Effector memory CD8-positive, alpha-beta T cell (primary cell): ENCODE measurements at places on chromosomes 2 and 18.
A peak's percentile ranks its signal among the peaks of the same experiment; 100 is the strongest.

DNA sequence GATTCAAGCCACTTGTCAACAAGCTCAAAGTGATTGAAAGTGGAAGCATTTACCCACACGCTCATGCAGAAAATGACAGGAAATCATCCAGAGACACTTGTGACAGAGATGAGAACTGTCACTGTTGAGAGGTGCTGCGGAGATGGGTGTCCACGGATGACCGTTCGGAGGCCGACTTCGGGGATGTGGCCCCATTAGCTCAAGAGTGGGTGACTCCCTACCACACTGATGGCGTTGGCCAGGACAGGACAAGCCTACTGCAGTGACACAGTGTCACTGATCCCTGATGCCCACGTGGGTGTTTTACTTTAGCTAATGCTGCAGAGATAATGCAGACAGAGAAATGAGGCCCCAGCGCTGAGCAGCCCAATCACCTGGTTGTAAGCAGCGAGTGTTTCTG lies 81.5 kb upstream of the YWHAQ start:
- H3K27me3 ChIP-seq, result no peaks in the 10 kb centered on the region
- H3K4me1 ChIP-seq, result peaks cover 20% of the 10 kb centered on the region
- H3K27ac ChIP-seq, result peak overlapping the region; percentile 91

- DNase-seq, result no peak
- H3K4me1 ChIP-seq, result peaks cover 31% of the 10 kb centered on the region
- H3K36me3 ChIP-seq, result peaks cover 49% of the 10 kb centered on the region
- H3K27me3 ChIP-seq, result no peaks in the 10 kb centered on the region
Observed at GRCh38 chr2:38722271-38723061, 28.7 kb downstream of the SRSF7 start.

- peak overlapping the region; percentile 77 for H3K4me3 ChIP-seq
- peaks cover 20% of the 10 kb centered on the region for H3K36me3 ChIP-seq
- H3K4me1 ChIP-seq, result peaks cover 64% of the 10 kb centered on the region
- DNase-seq, result peak; percentile 40
- no peaks in the 10 kb centered on the region for H3K27me3 ChIP-seq
Observed at GRCh38 chr2:105864262-105864661, 119.5 kb downstream of the NCK2 start.

- H3K36me3 ChIP-seq, result no peaks in the 10 kb centered on the region
- peaks cover 3% of the 10 kb centered on the region for H3K4me1 ChIP-seq
- no peak overlapping the region for H3K4me3 ChIP-seq
- DNase-seq, result no peak
Observed at GRCh38 chr2:177759443-177759842, 313.1 kb downstream of the PDE11A start.

DNA sequence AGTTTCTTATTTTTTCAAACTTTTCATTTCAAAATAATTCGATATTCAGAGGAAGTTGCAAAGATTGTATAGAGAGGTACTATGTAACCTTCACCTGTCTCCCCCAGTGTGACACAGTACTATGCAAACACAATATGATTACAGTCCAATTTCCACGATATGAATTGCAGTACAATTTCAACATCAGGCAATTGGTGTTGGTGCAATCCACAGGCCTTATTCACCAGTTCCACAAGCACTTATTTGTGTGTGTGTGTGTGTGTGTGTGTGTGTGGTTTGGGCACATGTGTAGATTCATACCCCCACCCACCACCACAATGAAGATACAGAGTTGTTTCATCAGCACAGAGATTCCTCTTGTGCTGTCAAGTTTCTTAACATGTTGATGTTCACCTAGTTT lies 69.7 kb upstream of the ARL4C start:
- peaks cover 61% of the 10 kb centered on the region for H3K27me3 ChIP-seq
- H3K36me3 ChIP-seq, result no peaks in the 10 kb centered on the region

GRCh38 chr2:16126517-16127275 lies 186.3 kb downstream of the MYCN start:
- H3K4me3 ChIP-seq, result no peak overlapping the region
- no peaks in the 10 kb centered on the region for H3K4me1 ChIP-seq
- no peak for DNase-seq

GRCh38 chr18:46711444-46711863 lies 45.4 kb downstream of the ST8SIA5 start:
- no peak overlapping the region for H3K4me3 ChIP-seq
- H3K27me3 ChIP-seq, result no peaks in the 10 kb centered on the region
- no peak overlapping the region for H3K27ac ChIP-seq
- H3K4me1 ChIP-seq, result peaks cover 2% of the 10 kb centered on the region
- no peak for DNase-seq

DNA sequence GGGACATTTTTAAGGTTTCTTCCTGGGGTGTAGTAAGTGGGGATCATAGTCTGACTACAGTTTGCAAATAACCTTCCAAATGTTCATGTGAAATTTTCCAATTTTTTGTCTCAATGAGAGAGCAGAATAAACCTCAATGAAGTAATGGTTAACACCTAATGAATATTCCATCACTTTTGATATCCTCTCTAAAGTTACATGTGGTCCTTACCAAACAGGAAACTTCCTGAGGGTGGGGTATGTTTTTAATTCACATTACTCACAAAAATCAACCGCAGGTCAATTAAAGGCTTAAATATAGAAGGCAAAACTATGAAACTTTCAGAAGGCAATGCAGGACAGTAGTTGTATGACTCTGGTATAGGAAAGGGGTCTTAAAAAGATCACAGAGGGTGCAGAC lies 13.2 kb downstream of the ZNF407 start:
- H3K27me3 ChIP-seq, result no peaks in the 10 kb centered on the region
- H3K27ac ChIP-seq, result no peak overlapping the region
- H3K4me3 ChIP-seq, result no peak overlapping the region

DNA sequence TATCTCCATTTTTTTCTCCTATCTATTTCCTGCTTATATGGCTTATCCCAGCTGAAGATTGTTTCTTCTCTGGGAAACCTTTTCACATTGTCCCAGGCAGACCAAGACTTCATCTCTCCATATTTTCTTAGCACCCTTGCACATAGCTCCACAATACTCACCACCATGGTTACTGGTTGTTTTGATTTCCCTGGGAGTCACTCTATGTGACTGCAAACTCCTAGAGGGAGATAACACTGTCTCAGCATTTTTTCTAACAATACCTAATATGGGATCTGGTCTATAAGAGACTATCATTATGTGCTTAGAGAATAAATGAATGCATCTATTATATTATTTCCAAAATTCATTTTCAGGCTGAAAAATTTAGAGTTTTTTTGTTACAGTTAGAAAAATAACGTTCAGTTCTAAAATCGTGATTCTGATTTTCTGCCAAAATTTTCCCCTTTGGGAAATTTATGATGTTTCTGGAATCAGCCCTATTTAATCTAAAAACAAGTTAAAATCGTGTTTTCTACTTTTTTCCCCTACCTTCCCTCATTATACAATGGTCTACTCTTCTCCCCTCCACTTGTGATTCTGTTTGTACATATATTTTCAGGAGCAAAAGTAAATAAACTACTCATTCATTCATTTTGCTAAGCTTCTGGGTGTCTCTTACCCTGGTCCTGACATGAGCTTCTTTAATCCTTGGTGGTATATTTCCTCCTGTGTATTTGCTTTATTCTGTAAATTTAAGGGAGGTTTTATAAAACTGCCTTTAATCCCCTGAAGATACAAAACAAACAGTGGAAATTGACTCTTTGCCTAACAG lies 95.4 kb downstream of the HNMT start:
- DNase-seq, result no peak
- no peaks in the 10 kb centered on the region for H3K36me3 ChIP-seq
- no peaks in the 10 kb centered on the region for H3K4me1 ChIP-seq
- no peak overlapping the region for H3K4me3 ChIP-seq
- H3K27me3 ChIP-seq, result no peaks in the 10 kb centered on the region
- no peak overlapping the region for H3K27ac ChIP-seq

DNA sequence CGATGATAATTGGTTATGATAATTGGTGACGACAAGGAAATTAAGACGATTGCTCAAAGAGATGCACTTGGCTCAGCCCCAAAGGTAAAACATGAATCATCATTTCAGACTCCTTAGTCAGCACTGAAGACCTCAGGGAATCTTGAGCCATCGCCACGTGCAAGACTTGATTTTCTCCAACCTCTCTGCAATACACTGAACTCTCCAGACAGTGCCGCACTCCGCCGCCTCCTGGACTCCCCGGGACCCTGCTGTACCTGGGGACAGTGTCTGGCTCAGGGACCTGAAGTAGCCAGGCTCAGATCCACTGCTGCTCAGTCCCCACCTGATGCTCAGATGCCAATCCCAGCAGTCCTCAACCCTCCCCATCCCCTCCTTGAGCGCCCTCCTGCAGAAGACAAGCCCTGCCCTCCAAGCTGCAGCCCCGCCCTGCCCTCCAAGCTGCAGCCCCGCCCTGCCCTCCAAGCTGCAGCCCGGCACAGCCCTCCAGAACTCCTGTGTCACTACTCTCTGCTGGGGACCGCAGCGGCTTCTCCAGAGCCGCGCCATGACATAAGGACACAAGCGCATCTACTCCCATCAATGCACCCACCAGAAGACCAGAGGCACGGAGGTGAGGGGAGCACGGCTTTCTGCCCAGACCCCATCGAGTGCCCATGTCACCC lies 1.1 kb downstream of the TMEM18 start:
- no peak for DNase-seq
- peaks cover 39% of the 10 kb centered on the region for H3K4me1 ChIP-seq
- peak overlapping the region; percentile 98 for H3K27ac ChIP-seq
- peak overlapping the region; percentile 93 for H3K4me3 ChIP-seq
- H3K27me3 ChIP-seq, result no peaks in the 10 kb centered on the region

DNA sequence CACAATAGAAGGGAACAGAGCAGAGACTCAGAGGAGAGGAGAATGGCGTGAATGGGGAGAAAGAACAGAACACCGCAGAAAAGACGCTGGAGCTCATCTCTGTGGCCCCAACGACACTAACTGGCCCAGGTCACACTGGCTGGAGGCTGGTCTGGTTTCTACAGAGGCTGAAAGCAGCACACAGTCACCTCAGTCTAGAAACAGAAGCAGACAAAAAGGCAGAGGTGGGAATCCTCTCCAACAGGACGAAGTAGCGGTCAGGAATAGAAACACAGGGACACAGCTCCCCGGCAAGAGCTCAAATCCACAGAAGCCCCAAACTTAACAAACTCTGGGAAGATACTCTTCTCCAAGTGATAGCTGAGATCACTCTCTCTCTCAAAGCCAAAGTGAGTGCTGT lies 9.2 kb downstream of the SLC66A2 start:
- H3K4me1 ChIP-seq, result peaks cover 28% of the 10 kb centered on the region
- peak overlapping the region; percentile 87 for H3K27ac ChIP-seq
- no peak for DNase-seq
- H3K27me3 ChIP-seq, result no peaks in the 10 kb centered on the region
- H3K4me3 ChIP-seq, result no peak overlapping the region
- H3K36me3 ChIP-seq, result peaks cover 42% of the 10 kb centered on the region

DNA sequence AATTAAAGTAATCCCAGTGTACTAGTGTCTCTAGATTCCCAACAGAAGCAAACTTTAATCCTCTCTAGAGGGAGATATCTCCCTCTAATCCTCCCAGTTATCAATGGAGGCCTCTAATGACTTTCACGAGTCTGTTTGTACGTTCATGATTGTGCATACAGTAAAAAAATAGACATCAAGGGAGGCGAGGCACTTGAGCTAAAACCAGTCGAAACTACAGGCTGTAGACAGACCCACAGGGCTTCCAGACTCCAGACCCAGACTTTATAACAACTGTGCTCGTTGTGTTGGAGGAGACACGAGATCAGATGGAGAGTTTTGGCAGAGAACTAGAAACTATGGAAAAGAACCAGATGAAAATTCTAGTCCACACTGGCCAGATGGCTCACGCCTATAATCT lies 7.0 kb downstream of the DGKD start:
- no peak overlapping the region for H3K4me3 ChIP-seq
- peaks cover 24% of the 10 kb centered on the region for H3K36me3 ChIP-seq
- no peaks in the 10 kb centered on the region for H3K27me3 ChIP-seq
- DNase-seq, result no peak

GRCh38 chr18:50105027-50105426 lies 89.9 kb downstream of the MYO5B start:
- DNase-seq, result no peak
- no peak overlapping the region for H3K4me3 ChIP-seq
- peaks cover 75% of the 10 kb centered on the region for H3K27me3 ChIP-seq
- H3K27ac ChIP-seq, result no peak overlapping the region
- no peaks in the 10 kb centered on the region for H3K36me3 ChIP-seq
- H3K4me1 ChIP-seq, result no peaks in the 10 kb centered on the region

GRCh38 chr2:219492575-219492974 lies 6.1 kb upstream of the GMPPA start:
- H3K27ac ChIP-seq, result no peak overlapping the region
- no peak overlapping the region for H3K4me3 ChIP-seq
- H3K27me3 ChIP-seq, result peaks cover 100% of the 10 kb centered on the region
- no peak for DNase-seq
- no peaks in the 10 kb centered on the region for H3K36me3 ChIP-seq
- H3K4me1 ChIP-seq, result peaks cover 18% of the 10 kb centered on the region

DNA sequence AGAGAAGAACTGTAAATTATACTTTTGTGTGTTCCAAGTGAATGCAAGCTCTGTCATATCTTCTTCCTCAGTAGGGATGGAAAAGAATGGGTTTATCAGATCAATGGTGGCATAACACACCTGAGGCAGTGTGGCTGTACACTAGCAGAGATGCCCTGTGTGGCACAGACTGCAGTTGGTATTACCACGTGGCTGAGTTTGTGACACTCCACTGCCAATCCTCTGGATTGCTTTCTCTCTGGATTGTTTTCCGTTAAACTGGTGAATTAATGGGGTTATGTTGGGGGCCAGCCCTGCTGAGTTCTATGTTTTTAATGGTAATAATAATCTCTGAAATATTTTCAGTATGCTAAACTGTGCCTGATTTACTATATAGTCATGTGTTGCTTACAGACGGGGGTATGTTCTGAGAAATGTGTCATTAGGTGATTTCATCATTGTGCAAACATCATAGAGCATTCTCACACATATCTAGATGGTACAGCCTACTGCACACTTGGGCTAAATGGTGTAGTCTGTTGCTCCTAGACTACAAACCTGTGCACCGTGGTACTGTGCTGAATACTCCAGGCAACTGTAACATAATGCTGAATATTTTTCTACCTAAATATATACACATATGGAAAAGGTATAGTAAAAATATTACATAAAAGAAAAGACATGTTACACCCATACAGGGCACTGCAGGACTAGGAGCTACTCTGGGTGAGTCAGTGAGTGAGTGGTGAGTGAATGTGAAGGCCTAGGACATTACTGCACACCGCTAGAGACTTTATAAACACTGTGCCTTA lies 84.7 kb upstream of the ST6GAL2 start:
- H3K27ac ChIP-seq, result no peak overlapping the region
- no peak for DNase-seq
- H3K36me3 ChIP-seq, result no peaks in the 10 kb centered on the region
- H3K27me3 ChIP-seq, result no peaks in the 10 kb centered on the region
- no peak overlapping the region for H3K4me3 ChIP-seq
